ENCODE measurements at places on chromosomes 3 and 15. TPM values are rescaled to one million over a fixed set of nuclear protein-coding genes. Genes with fewer than 3 reads are reported as not detected.

DNA sequence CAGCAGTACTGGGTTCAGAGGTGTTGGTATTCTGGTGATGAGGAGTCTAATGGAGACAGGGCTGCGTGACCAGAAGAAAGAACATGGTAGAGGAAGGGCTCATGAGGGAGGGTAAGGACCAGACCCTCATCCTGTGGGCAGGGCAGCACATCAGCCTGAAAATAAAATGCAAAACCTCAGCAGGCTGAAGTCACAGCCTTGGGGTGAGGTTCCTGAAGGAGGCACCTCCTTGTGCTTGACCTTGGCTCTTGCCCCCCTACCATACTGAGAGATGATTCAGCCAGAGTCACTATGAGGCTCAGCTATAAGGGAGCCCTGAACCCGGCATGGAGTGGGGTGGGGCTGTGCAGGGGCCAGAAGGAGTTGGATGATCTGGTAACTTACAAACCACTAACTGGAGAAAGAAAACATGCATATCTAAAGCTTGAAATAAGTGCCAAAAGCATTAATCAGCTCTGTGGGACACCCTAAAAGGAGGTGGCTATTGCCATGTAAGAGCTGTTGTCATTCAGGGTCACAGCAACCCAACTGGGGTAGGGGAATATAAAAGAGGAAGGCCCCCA lies 60.2 kb downstream of the CORO2B start:
- DNase-seq = no peak
- H3K27ac ChIP-seq = no peak overlapping the region
- H3K27me3 ChIP-seq = no peaks in the 10 kb centered on the region
- H3K36me3 ChIP-seq = no peaks in the 10 kb centered on the region

GRCh38 chr15:20352241-20353200 lies 189.1 kb downstream of the GOLGA6L6 start:
- no peak overlapping the region for H3K4me3 ChIP-seq
- H3K27me3 ChIP-seq = peaks cover 69% of the 10 kb centered on the region
- no peak for DNase-seq
- no peak overlapping the region for H3K27ac ChIP-seq
- no peaks in the 10 kb centered on the region for H3K36me3 ChIP-seq

GRCh38 chr15:40926659-40927494 lies 2.3 kb upstream of the DLL4 start:
- no peak overlapping the region for H3K4me3 ChIP-seq
- peaks cover 53% of the 10 kb centered on the region for H3K27me3 ChIP-seq
- H3K4me1 ChIP-seq = peaks cover 17% of the 10 kb centered on the region
- no peaks in the 10 kb centered on the region for H3K36me3 ChIP-seq
- no peak overlapping the region for H3K27ac ChIP-seq
- DNase-seq = no peak

DNA sequence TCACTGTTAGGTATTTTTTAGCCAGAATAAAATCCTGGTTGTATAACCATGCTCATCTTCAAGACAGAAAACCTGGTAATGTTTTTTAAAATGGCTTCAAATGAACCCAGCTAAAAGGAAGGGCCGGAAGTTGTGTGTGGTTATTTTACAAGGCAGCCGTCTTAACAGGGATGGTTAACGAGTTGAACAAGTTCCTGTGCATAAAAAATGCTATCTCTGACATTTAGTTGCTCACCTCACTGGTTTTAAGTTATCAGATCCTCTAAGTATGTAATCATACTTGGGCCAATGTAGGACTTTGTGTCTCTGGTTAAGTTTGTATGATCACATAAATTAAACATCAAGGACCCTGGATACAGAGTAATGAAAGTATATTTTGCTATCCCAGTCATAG lies 2.1 kb downstream of the ATP11B start:
- peaks cover 8% of the 10 kb centered on the region for H3K4me1 ChIP-seq
- H3K4me3 ChIP-seq = peak overlapping the region; percentile 75
- no peak for DNase-seq
- peaks cover 5% of the 10 kb centered on the region for H3K36me3 ChIP-seq
- H3K27me3 ChIP-seq = no peaks in the 10 kb centered on the region

DNA sequence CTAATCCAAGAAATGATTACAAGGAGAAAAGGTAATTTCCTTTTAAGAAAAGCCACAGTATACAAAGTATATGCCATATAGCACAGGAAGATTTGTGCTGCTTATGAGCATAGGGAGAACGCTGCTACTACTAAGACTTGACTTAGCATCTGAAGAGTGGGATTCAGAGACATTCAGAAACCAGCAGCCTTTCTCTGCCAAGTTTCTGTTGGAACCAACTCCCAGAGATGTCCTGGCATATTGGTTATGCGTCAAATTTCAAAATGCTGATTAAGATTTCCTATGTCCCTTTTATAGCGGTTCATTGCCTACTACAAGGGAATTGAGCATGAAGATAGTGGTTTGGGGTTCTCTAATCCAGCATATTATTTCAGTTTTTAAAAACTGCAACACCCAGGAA lies 4.9 kb downstream of the NR2E3 start:
- no peak for DNase-seq
- no peaks in the 10 kb centered on the region for H3K27me3 ChIP-seq
- no peaks in the 10 kb centered on the region for H3K4me1 ChIP-seq
- no peak overlapping the region for H3K4me3 ChIP-seq
- H3K36me3 ChIP-seq = no peaks in the 10 kb centered on the region
- H3K27ac ChIP-seq = no peak overlapping the region

- H3K4me1 ChIP-seq = peaks cover 4% of the 10 kb centered on the region
- peak overlapping the region; percentile 87 for H3K4me3 ChIP-seq
- DNase-seq = peak; percentile 47
Observed at GRCh38 chr3:15099364-15100098, 583 bp upstream of the RBSN start.

GRCh38 chr15:52136442-52136980 lies 23.9 kb upstream of the BCL2L10 start:
- peaks cover 13% of the 10 kb centered on the region for H3K4me1 ChIP-seq
- no peaks in the 10 kb centered on the region for H3K27me3 ChIP-seq
- no peak overlapping the region for H3K4me3 ChIP-seq
- no peak for DNase-seq
- peak overlapping the region; percentile 79 for H3K27ac ChIP-seq
- peaks cover 31% of the 10 kb centered on the region for H3K36me3 ChIP-seq

DNA sequence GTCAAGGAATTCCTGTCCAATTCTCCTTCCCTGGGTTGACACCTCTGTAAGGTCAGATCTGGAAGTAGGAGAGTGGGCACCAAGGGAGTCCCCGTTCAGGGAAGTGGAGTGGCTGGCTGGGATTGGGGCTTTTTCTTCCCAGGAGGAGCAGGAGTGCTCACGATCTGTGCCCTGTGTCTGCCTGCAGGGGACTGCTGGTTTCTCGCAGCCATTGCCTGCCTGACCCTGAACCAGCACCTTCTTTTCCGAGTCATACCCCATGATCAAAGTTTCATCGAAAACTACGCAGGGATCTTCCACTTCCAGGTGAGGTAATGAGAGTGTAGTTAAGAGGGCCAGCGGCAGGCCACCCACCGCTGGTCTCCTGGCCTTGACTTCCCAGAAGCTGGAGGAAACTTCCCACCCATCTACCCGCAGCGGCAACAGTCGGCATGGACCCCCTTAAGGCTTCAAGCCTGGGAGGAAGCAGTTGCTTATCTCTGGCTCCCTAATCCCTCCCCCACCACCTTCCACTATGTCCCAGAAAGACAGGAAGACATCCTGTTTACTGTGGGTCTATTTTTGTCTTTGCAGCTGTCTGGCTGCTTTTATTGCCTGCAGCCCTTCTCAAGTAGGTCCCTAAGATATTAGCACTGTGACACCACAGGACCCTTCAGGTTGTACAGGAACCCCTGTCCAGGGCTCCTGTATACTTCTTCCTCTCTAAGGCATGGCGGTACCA lies 26.8 kb downstream of the CAPN3 start:
- H3K27me3 ChIP-seq = no peaks in the 10 kb centered on the region
- H3K4me3 ChIP-seq = no peak overlapping the region
- no peaks in the 10 kb centered on the region for H3K36me3 ChIP-seq
- DNase-seq = no peak
- H3K27ac ChIP-seq = no peak overlapping the region

GRCh38 chr3:4644951-4645350 lies 151.8 kb downstream of the ITPR1 start:
- peaks cover 30% of the 10 kb centered on the region for H3K36me3 ChIP-seq
- H3K4me3 ChIP-seq = no peak overlapping the region
- no peak for DNase-seq
- no peaks in the 10 kb centered on the region for H3K4me1 ChIP-seq
- no peak overlapping the region for H3K27ac ChIP-seq

DNA sequence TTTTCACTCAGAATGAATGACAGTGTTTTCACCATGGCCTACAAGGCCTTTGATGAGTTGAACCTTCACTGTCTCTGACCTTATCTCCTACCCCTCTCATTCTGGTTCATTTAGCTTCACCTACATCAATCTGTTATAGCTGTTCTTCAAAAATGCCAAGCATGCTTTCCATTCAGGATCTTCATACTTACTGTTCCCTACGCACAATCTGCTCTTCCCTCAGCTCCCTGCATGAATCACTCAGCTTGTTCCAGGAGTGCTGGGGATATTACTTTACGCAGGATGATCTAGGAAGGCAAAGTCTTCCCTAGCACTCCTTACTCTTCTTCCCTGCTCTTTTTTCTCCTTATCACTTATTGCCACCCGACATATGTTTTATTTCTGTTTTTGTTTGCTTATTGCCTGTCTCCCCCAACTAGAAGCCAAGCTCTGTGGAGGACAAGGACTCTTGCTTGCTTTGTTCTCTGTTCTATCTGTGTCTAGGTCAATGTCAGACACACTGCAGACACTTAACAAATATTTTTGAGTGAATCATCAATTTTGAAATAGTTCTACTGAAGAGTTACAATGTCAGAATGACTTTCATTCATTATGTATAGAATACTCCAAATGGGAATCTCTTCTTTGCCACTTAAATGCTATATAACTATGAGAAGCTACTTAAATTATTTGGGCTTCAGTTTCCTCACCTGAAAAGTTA lies 238.3 kb upstream of the FEZF2 start:
- no peak for DNase-seq
- peak overlapping the region; percentile 45 for H3K27ac ChIP-seq
- no peaks in the 10 kb centered on the region for H3K36me3 ChIP-seq
- peaks cover 5% of the 10 kb centered on the region for H3K4me1 ChIP-seq
- no peak overlapping the region for H3K4me3 ChIP-seq

GRCh38 chr15:33119273-33119672 lies 75.2 kb downstream of the FMN1 start:
- peaks cover 9% of the 10 kb centered on the region for H3K36me3 ChIP-seq
- no peak overlapping the region for H3K27ac ChIP-seq
- DNase-seq = no peak
- no peaks in the 10 kb centered on the region for H3K4me1 ChIP-seq

DNA sequence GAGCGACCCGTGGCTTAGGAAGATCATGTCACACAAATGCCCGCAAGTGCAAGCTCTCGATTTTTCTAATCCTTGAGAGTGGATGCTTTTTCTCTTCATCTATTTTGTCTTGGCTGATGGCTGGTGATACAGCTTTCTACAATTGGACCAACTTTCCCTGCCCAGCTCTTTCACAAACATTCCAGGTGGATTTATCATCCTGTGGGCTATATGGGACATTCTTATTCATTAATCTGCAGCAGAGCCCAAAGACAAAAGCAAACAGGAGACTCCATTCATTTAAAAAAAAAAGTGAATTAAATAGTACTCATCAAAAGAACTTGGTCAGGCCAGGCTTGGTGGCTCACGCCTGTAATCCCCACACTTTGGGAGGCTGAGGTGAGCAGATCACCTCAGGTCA lies 14.2 kb upstream of the TSEN2 start:
- DNase-seq = no peak
- H3K4me1 ChIP-seq = no peaks in the 10 kb centered on the region
- no peak overlapping the region for H3K27ac ChIP-seq

DNA sequence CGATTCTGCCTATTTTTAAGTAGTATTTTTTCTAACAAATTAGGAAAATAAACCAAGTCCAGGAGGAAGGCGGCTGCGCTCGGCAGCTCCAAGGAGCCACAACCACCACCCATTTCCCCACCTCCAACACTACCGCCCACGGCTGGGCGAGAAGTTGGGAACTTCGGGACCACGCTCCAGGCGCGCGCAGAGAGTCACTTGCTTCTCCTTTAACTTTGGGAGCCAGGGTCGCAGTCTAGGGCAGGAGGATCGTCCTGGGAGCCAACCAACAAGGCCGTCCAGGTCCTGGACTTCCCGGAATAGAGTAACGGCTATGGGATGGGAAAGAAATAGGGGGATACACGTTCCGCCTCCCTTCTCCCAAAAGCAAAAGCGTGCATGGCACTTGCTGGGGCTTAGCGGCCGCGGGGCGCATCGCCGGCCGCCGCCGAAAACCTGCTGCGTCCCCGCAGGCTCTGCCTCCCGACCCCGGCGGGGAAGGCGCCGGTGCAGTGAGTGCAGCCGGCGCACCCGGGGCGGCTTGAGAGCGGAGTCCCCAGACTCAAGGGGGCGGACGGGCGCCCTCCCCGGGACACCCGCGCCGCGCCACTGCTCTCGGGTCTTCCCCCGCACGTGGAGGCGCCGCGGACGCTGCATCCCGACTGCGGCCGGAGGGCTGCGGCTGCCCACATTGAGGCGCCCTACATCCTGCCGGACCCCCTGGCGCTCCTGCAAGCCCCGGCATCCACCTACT lies 699 bp downstream of the MEGF11 start:
- H3K4me3 ChIP-seq = peak overlapping the region; percentile 58
- no peaks in the 10 kb centered on the region for H3K36me3 ChIP-seq
- no peak overlapping the region for H3K27ac ChIP-seq
- peaks cover 74% of the 10 kb centered on the region for H3K27me3 ChIP-seq
- H3K4me1 ChIP-seq = peaks cover 8% of the 10 kb centered on the region
- DNase-seq = peak; percentile 79

The TM4SF1 gene
- polyA plus RNA-seq = 257 TPM

The HES1 gene
- polyA plus RNA-seq = 152 TPM

The MESD gene
- 15.2 TPM for polyA plus RNA-seq

The EXD1 gene
- polyA plus RNA-seq = 0.02 TPM

The ITIH1 gene
- polyA plus RNA-seq = not detected

The LSAMP gene
- 6.6 TPM for polyA plus RNA-seq

The ARGFX gene
- not detected for polyA plus RNA-seq

The THRB gene
- polyA plus RNA-seq = 0.02 TPM

The WDR93 gene
- polyA plus RNA-seq = 0.57 TPM

The SCAANT1 gene
- not detected for polyA plus RNA-seq

The QTRT2 gene
- 6.2 TPM for polyA plus RNA-seq

The DLL4 gene
- 0.03 TPM for polyA plus RNA-seq

The PLA2G4D gene
- polyA plus RNA-seq = not detected

Data from SK-N-SH (cell line).